Activated T-helper 1 cell treated with Interleukin-2 at 50 U/mL for 16 hours (primary cell): ENCODE measurements at places on chromosomes 11 and 22.

GRCh38 chr11:126716456-126717083 lies 284.0 kb downstream of the KIRREL3 start:
- no peak for DNase-seq

DNA sequence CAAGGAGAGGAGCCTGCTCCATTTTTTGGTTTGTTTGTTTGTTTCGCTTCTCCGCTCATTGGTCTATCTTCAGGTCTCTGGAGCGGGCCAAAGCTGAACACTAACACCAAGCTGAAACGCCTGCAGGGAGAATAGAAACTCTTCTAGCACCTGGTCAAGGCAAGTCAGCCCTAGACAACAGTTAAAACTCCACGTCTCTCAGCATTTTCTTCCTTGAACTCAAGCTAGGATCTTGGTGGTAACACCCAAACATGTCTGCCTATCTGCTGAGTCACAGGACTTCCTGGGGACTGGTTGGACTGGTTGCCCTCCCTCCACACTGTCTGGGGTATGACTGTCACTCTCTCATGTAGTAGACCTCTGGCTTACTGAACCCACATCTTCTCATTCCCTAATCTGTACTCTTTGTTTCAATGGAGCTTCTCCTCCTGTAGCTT lies 23.9 kb upstream of the RBFOX2 start:
- DNase-seq = no peak

GRCh38 chr11:103210543-103210942 lies 101.3 kb downstream of the DYNC2H1 start:
- no peak for DNase-seq

DNA sequence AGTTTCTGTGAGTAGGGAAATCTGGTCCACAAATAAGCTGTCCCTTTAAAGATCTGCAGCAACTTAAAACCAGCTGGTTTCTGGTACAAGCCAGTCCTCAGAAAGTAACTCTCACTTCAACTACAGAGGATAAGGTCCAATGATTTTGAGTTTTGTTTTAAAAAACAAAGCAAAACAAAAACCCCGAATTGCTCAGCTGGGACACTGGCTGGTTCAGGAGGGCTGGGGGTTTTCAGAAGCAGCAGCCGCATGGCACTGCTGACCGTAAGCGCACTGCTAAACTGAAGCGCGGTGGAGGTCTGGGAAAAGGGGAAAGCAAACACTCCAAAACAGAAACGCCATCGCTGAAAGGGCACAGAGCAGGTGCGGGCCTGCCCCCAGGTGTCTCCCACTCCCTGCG lies 59.7 kb downstream of the MICAL3 start:
- no peak for DNase-seq

DNA sequence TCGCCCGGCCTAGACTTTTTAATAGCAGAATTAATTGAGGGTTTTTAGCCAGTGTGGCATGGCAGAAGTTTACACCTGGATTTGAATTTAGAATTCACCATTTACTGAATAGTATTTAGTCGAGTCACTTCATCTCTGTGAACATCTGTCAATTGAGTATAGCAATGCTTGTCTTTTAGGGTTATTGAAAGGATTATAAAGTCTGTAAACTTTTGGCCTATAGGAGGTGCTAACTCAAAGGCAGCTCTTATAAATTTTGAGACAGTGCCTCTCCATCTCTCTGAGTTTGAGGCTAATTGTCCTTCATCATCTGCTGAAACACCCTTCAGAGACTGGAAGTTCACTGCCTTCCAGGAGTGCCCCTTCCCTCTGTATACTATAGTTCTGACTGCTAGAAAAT lies 205.0 kb downstream of the NELL1 start:
- no peak for DNase-seq

- DNase-seq = no peak
Measured at GRCh38 chr11:133239575-133239974, 292.7 kb downstream of the OPCML start.

DNA sequence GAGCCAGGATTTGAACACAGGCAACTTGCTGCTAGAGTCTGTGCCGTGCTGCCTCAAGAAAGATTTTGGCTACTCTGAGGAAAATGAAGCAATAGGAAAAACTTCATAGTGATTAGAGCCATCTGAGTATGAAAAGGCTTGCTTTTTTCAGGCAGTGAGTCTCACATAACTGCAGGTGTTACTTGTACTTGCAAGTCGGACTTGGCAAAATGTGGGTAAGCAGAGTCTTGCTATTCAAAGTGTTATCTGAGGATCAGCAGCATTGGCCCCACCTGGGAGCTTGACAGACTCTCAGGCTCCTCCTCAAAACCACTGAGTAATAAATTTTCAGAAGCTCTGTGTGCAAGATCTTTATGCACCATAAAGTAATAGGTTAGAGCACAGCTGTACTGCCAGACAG lies 18.1 kb downstream of the RNF141 start:
- DNase-seq = no peak
